Stimulated activated CD8-positive, alpha-beta memory T cell treated with anti-CD3 and anti-CD28 coated beads, Interleukin-7, amount 100 ng/mL, for 4 hours (primary cell): ENCODE measurements at places on chromosomes 16 and 17.

DNA sequence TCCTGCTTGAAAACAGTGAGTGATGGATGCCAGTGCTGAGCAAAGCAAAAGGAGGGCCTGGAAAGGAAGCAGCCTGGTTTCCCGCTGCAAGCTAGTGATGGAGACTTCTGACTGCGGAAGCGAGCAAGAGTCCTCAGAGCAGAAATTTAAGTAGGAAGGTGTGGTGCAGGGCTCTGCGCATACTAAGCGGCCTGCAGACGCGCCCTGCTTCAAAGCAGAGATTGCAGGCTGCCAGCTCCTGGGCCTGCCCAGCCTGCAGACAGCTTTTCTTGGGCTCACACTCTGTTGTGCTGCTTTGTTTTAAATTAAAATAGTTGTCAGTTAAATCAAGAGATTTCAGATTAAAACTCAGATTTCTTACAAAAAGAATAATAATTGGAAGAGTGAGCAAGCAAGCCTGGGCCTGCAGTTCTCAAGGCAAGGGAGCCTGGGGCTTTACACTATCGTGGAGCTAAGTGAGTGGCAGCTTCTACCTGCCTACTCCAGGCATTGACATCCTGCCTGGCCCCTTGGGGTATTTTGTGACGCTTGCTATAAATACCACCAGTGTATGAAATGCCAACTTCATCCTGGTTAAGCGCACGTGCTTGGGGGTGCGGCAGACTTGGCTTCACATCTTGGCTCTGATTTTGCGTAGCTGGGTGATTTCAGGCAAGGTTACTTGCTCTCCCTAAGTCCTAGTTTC, 237.3 kb downstream of the XYLT1 start:
- no peak for DNase-seq

- DNase-seq = no peak
Observed at GRCh38 chr17:49836111-49837030, 11.5 kb downstream of the TAC4 start.

GRCh38 chr16:70653406-70653805, 7.0 kb downstream of the IL34 start:
- DNase-seq = no peak

GRCh38 chr16:15952265-15952711, 2.9 kb downstream of the ABCC1 start:
- no peak for DNase-seq

GRCh38 chr17:19727501-19728078, 11.2 kb upstream of the SLC47A2 start:
- DNase-seq = no peak

GRCh38 chr16:57147381-57148221, 38.2 kb downstream of the PSME3IP1 start:
- no peak for DNase-seq
